Pons (tissue), 1 donor: ENCODE measurements at places on chromosomes 5 and 9.
A peak's percentile ranks its signal among the peaks of the same experiment; 100 is the strongest.

- DNase-seq, result no peak
Measured at GRCh38 chr5:135094339-135095051, 60.5 kb upstream of the PITX1 start.

DNA sequence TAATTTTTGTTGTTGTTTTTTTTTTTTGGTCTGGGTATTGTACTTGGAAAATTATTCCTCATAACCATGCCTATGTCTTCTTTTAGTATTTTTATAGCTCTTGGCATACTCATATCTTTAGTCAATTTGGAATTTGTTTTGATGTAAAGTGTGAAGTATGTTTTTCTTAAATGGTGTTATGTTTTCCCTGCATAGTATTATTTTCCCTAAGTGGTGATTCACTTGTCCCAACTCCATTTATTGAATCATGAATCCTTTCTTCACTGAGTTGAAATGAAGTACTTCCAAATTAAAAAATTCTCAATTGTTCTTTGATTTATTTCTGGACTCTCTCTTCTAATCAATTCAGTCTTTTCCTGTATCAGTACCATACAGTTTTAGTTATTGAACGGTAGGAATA, 46.5 kb downstream of the POLK start:
- no peak for DNase-seq

GRCh38 chr5:59351076-59351794, 542.3 kb downstream of the PDE4D start:
- peak; percentile 84 for DNase-seq

- no peak for DNase-seq
Measured at GRCh38 chr9:121966706-121967105, 126.4 kb downstream of the TTLL11 start.

GRCh38 chr9:30713243-30713642, 1671.2 kb upstream of the ACO1 start:
- peak; percentile 82 for DNase-seq

DNA sequence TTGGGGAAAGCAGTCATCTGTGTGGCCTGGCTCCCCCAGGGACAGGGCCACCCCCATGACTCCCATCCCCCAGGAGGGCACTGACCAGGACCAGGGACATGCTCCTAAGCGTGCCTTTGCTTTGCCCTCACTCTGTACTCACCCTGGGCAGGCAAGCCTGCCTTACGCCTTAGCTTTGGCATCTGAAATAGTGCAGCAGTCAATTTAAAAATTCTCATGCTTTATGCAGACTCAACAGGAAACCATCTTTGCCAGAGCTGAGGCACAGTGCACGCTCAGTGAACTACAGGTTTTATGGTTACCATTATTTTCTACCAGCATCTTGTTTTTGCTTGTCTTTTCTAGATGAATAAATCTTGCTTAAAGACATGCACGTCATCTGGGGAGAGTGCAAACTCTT, 323.5 kb downstream of the IRX2 start:
- DNase-seq, result no peak

DNA sequence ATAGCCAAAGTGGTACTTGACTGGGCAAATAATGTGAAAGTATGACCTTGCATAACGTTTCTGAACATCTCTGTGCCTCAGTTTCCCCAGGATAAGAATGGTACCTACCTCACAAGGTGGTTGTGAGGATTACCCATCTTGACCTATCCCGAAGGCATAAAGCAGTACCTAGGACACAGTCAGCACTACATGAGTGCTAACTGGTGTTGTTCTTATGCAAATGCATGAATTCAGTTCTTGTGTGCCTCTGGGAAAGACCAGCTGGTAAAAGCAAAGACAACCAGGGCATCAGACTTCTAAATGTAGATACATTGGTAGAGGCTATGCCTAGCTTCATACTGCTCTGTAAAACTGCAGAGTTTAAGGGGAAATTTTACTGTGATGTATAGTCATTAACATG, 21.8 kb upstream of the TMEM252 start:
- no peak for DNase-seq

DNA sequence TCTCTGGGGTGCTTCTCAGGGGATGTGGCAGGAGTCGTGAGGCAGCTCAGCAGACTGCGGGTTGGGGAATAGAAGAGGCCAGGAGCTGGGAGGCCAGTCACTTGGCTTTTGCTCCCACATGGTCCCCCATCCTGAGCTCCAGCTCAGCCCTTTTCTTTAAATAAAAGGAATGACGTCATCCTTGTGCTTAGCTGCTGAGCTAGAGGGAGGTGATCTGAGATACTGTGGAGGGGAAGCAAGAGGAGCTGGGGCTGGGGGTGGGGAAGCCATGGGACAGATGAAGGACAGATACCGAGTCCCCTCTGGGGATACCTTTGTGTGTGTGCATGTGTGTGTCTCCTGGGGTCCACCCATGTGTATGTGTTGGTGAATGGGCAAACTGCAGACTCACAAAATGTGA, 89.0 kb upstream of the ARAP3 start:
- DNase-seq, result no peak

DNA sequence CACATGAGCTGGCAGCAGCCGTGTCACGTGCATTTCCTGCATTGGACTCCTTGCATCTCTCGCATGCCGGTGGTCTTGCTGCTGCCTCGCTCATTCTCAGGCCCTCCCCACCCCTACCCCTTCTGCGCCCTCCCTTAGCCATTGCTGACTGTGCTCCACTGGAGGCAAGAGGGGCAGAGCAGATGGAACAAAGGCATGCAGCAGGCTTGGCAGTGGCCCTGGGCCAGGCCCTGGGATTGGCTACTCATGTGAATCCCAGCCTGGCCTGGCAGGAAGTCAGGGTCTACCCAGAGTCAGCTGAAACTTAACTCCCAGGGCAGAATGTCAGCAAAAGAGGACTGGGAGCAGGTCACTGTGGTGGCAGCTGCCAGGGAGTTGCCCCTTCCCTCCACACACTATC, 62.3 kb downstream of the TSTD2 start:
- DNase-seq, result peak; percentile 57

GRCh38 chr5:65070026-65070425, 301.3 kb downstream of the CWC27 start:
- DNase-seq, result no peak

DNA sequence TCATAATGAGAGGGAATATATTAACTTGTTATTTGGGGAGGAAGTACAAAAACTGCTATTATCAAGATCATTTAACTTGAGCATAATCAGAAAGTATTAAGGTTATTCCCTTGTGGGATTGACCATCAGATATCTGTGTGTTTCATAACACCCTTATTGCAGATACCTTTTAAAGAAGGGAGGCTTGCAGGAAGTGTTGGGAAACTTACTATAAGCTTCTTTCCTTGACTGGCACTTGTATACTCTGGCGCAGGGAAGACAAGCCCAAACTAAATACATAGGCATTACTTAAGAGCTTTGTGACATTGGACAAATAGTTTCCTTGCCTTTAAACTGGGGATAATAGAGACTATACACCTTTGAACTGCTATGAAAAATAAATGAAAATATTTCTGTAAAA, 50.9 kb downstream of the PIK3R1 start:
- DNase-seq, result no peak

- peak; percentile 22 for DNase-seq
Measured at GRCh38 chr9:91060520-91061343, 259.1 kb downstream of the SYK start.

DNA sequence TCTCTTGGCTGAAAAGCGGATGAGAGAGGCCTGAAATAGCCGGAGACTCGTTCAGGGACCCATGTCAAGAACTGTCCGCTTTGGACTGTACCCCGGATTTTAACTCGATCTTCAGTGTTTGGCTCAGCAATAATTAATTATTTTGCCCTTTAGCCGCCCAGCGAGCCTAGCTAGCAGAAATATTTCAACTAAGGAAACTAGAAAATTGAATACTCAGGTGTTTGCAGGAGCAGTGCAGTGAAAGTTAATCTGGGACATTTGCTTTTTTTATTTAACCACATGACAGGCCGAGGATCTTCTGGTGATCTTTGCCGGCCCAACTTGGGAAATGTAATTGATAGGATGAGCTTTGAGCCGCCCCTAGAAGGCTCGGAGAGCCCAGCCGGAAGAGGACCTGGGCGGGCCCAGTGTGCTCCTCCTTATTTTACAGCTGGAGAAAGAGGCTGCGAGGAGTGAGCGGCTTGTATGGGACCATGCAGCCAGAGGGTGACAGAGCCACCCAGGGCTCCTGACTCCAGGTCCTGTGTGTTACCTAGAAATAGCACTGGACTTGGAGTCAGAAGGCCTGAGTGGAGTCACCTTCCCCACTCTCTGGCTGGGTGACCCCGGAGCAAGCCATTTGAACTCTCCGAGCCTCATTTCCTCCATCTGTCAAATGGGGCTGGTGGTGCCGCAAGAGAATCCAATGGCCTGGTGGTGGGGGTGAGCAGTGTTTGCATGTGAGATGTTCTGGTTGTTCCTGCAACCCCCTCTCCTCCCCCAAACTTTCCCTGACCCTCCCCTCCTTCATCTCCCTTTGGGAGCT, 2.4 kb downstream of the PPARGC1B start:
- no peak for DNase-seq

DNA sequence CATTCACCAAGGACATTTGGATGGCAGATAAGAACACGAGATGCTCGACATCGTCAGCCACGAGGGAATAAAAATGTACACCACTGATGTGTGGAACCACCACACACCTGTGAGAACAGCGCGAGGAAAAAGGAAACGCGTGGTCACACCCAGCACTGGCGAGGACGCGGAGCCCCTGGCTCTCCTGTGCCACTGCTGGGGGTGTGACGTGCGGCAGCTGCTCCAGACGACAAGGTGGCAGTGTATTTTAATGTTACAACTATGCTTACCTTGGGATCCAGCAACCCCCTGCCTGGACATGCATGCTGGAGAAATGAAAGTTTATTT, 13.6 kb upstream of the CEP72 start:
- no peak for DNase-seq

GRCh38 chr9:8366161-8366926, 566.8 kb upstream of the DMAC1 start:
- no peak for DNase-seq

- DNase-seq, result no peak
Measured at GRCh38 chr5:96756985-96757384, 50.8 kb downstream of the ERAP1 start.

DNA sequence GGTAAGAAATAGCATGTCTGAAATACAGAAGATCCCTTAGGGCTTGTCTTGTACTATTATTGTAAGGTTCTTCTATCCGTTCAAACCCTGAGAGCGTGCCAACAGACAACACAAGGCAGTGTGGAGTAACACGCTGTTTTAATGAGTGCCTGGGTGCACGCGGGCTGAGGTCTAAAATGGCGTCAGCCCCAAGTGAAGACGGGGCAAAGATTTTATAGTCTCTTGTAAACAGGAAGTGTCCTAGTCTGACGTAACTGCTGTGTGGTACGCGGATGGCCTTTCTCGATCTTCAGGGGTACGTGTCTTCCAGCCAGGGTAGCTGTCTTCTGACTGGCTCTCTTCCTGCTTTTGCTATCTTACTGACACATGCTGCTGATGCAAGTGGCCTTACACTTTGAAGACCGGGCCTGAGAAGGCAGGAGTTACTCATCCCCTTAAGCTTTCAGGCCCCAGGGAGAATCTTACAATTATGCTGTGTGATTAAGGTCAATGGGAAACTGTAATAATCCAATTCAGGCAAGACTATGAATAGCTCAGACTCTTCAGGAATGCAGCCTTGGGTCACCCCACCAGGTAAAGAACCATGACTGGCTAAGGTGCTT, 1812.0 kb upstream of the CDH9 start:
- no peak for DNase-seq

- no peak for DNase-seq
Measured at GRCh38 chr5:89816038-89816437, 593.5 kb downstream of the CETN3 start.

GRCh38 chr9:97524424-97524823, 23.0 kb downstream of the TMOD1 start:
- no peak for DNase-seq

GRCh38 chr5:90921418-90921973, 362.9 kb downstream of the ADGRV1 start:
- DNase-seq, result no peak

DNA sequence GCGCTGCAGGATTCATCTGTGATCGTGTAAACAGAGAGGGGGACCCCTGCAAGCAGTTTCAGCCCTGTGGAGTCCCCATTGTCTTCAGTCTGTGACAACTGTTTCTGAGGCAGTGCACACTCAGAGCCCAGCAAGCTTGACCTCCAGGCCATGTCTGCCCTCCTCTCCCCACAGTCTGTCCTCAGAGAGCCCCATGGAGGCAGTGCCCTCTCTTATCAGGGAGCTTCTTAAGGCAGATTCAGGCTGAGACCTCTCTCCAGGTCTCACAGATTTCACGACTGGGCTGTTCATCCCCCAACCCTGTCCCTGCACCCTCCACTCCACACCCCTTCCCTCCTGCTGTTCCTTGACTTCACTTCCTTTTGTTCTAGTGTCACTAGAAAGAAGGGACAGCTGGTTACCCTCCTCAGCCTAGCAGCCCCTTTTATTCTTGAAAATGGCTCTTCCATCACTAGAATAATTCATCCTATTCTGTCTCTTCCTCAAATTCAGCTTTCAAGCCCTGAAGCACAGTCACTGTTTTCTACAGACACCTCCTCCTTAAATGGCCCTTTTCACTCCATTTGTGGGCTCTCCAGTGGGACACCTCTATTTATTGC, 218.4 kb downstream of the MED10 start:
- DNase-seq, result no peak

- DNase-seq, result no peak
Measured at GRCh38 chr5:96342581-96342980, 90.5 kb downstream of the PCSK1 start.

- peak; percentile 91 for DNase-seq
Measured at GRCh38 chr5:57692582-57693487, 210.2 kb upstream of the ACTBL2 start.

DNA sequence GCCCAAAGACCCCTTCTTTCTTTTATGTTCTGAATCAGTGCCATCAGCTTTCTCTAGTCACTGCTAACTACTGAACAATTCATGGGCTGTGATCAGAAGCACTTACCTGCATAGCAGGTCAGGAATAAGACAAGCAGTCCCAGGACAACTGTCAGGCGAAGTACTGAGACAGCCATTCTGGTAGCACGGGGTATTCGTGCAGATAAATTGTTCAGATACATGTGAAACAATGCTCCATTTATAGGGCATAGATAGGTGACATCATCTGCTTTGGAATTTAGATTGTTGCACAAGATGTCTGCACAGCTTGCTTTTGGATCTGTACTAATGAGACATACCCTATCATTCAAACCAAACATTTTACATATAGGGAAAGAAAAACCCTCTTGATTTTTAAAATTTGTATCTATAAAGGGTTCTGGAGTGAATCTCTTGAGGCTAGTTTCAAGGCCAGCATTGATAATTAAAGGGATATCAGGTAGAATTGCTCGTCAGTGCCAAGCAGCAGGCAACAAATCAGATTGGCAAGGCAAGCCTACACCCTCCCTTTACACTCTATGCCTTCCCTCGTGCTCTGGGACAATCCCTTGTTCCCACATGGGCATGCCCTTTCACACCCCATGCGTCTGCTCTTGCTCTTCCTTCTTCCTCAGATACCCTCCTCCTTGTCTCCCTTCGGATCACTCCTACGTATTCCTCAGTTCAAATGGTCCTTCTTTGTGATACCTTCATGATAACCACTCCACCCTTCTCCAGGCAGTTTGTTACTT, at the start of gene C5orf46:
TSS of gene C5orf46 (minus strand) at position 213 of the 770 bp plus-strand sequence. CDS start at position 176, 37 bp downstream.
- no peak for DNase-seq

DNA sequence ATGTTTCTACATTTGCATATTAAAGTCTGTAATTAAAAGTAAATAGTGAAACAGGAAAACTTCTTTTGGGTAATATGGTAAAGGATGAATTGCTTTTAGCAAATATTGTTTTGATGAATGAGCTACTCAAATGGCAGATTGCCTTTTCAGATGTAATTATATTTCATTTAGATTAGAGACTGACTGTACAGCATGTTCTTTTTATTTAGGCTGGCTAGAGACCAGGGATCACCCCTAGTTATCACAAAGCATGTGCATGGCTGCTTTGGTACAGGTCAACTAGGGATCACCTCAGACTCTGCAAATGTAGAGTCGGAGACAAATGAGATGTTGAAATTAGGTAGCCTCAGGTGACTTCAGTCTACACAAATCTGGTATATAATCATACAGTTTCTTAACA, 214.9 kb upstream of the SEMA6A start:
- DNase-seq, result no peak
